ENCODE measurements at places on chromosomes 6 and 20.
A peak's percentile ranks its signal among the peaks of the same experiment; 100 is the strongest.

GRCh38 chr6:150254770-150255169 lies 111.9 kb downstream of the PPP1R14C start:
- peaks cover 12% of the 10 kb centered on the region for H3K36me3 ChIP-seq
- H3K27me3 ChIP-seq = peaks cover 31% of the 10 kb centered on the region
- no peak for DNase-seq
- peaks cover 27% of the 10 kb centered on the region for H3K4me1 ChIP-seq

DNA sequence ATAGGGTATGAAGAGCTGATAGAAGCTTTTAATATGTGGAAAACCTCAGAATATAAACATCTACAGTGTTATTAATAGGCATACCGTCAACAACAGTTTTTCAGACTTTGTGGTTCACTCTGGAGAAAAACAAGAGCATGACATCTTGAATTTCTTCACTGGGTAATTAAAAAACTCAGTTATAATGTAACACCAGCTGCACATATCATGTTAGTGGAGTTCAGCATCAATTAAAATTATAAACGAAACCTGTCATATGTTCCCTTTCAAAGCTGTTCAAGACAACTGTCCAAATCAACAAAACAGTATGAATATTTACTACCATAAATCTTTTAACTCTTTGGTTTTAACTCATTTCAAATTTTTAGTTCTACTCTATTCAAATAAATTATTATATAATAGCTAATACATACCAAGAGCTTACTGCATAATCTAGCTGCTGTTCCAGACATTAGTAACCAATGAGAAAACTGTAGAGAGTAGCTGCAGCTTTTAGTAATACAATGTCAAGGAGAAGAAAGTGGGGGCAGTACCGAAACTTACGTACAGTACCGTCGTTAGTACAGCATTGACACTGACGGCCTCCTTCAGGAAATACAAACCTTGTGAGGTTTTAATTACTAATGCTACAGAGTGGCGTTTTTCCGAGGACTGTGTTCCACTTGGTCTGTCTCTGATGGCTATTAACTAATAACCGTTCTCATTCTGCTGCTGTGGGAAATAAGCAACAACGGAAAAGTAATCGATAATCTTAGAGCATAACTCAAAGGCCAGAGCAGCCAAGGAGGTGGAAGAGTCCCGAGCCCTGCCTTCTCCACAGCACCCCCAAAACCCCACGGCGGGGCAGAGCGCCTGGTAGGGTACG lies 532 bp upstream of the PM20D2 start:
- H3K4me1 ChIP-seq = peaks cover 15% of the 10 kb centered on the region
- peak overlapping the region; percentile 86 for H3K4me3 ChIP-seq
- peaks cover 37% of the 10 kb centered on the region for H3K27me3 ChIP-seq
- no peak for DNase-seq
- H3K36me3 ChIP-seq = peaks cover 30% of the 10 kb centered on the region

- peaks cover 17% of the 10 kb centered on the region for H3K36me3 ChIP-seq
- no peak for DNase-seq
- peak overlapping the region; percentile 28 for H3K4me3 ChIP-seq
- no peak overlapping the region for H3K27ac ChIP-seq
- H3K4me1 ChIP-seq = peaks cover 23% of the 10 kb centered on the region
These were observed 850 bp upstream of the HECA start for GRCh38 chr6:139134064-139134395.

DNA sequence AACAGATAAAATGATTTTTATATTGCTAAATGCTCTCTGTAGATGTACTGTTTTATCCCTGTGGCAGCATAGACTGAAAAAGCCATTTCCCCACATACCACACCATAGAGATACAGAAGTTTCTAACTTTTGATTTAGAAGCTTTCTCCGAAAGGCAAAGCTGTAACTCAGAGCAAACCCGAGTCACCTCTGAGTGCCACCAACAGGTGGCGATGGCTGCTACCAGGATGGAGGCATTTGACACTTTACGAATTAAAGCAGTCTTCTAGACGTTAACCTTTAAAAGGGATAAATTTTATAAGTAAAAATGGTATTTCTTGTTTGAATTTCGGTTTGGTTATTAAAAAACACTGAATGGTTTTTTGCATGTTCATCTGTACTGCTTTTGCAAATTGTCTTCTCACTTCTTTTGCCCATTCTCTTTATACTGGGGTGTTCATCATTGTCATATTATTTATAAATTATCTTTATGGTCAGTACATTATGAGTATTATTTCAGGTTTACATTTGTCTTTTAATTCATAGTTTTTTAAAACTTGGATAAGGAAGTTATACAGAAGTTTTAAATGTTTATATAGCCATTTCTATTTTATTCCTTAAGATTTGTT lies 201.0 kb upstream of the CEP162 start:
- H3K36me3 ChIP-seq = no peaks in the 10 kb centered on the region
- H3K27ac ChIP-seq = no peak overlapping the region
- H3K27me3 ChIP-seq = peaks cover 15% of the 10 kb centered on the region
- no peak overlapping the region for H3K4me3 ChIP-seq
- DNase-seq = peak; percentile 66
- peaks cover 36% of the 10 kb centered on the region for H3K4me1 ChIP-seq

GRCh38 chr20:43821795-43822194 lies 92.9 kb upstream of the TOX2 start:
- no peak for DNase-seq
- no peaks in the 10 kb centered on the region for H3K4me1 ChIP-seq
- no peak overlapping the region for H3K4me3 ChIP-seq
- H3K27me3 ChIP-seq = peaks cover 20% of the 10 kb centered on the region
- H3K36me3 ChIP-seq = no peaks in the 10 kb centered on the region
- H3K27ac ChIP-seq = no peak overlapping the region

DNA sequence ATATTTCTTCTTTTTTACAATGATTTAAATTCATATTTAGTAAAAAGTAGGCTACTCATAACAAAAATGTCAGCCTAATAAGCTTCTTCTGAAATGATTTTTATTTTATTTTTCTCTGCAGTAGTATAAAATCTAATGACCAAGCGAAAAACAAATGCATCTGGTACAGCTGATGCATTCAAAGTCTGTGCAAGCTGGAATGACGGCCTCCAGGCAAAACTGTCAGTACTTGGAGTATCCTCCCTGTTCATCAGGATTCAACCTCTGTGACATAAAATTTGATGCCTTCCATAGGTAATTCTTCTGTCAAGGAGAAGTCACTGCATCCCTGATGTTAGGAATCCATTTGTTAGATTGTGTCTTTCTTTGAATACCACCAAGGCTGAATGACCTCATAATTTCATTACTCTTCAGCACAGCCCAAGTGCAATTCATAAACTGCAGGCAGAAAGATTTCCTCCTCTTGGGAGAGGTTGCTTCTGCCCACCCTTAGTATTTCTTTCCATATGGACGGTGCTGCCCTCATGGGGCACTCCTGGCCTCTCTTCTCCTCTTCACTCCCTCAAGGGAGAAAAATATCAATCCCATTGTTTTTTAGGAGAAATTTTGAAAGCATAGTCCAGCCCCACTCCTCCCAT lies 146.4 kb upstream of the STXBP5 start:
- H3K36me3 ChIP-seq = no peaks in the 10 kb centered on the region
- H3K27ac ChIP-seq = peak overlapping the region; percentile 44
- H3K27me3 ChIP-seq = no peaks in the 10 kb centered on the region
- no peak for DNase-seq
- H3K4me1 ChIP-seq = no peaks in the 10 kb centered on the region
- no peak overlapping the region for H3K4me3 ChIP-seq

- peaks cover 5% of the 10 kb centered on the region for H3K4me1 ChIP-seq
- no peak for DNase-seq
- H3K27ac ChIP-seq = no peak overlapping the region
- H3K27me3 ChIP-seq = no peaks in the 10 kb centered on the region
- H3K4me3 ChIP-seq = no peak overlapping the region
- peaks cover 7% of the 10 kb centered on the region for H3K36me3 ChIP-seq
These were observed 25.1 kb downstream of the ACOT13 start for GRCh38 chr6:24692003-24692402.

GRCh38 chr6:139109558-139109957 lies 25.3 kb upstream of the HECA start:
- no peak for DNase-seq
- H3K27me3 ChIP-seq = peaks cover 3% of the 10 kb centered on the region
- no peaks in the 10 kb centered on the region for H3K4me1 ChIP-seq
- H3K27ac ChIP-seq = no peak overlapping the region
- H3K4me3 ChIP-seq = no peak overlapping the region
- H3K36me3 ChIP-seq = no peaks in the 10 kb centered on the region

- no peak overlapping the region for H3K27ac ChIP-seq
- peaks cover 13% of the 10 kb centered on the region for H3K27me3 ChIP-seq
- no peaks in the 10 kb centered on the region for H3K36me3 ChIP-seq
- peaks cover 47% of the 10 kb centered on the region for H3K4me1 ChIP-seq
These were observed 167.2 kb downstream of the TTLL2 start for GRCh38 chr6:167492100-167492449.

DNA sequence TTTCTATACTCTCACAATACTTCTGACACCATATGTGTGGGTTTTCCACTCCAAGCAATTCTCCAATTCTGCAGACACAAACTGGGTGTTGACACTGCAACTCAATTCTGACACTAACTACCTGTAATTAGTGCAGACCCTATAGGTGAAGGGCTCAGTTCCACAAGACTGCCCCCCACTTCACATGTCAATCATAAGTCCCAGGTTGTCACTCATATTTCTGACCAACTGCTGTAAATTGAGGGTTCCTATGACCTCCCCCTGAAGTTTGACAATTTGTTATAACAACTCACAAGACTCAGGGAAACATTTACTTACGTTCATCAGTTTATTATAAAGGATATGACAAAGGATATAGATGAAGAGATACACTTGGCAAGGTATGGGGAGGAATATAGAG lies 18.3 kb downstream of the GPX6 start:
- H3K4me3 ChIP-seq = no peak overlapping the region
- peaks cover 8% of the 10 kb centered on the region for H3K27me3 ChIP-seq
- H3K4me1 ChIP-seq = peaks cover 11% of the 10 kb centered on the region

DNA sequence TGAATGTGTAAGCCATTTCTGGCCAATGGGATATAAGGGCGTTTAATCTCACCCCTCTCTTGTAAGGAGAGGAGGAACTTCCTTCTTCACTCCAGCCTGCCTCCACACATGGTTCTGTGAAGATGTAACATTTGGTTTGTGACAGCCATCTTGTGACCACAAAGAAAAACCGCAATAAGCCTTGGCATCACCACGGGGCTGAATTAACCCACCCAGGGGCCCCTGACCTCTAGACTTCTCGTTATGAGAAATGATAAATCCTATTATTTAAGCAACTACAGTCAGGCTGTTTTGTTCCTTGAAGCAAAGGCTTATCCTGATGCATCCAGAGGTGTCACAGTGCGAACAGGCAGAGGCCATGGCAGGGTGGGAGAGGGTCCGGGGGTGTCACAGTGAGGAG lies 139.7 kb downstream of the CDC5L start:
- no peak overlapping the region for H3K27ac ChIP-seq
- DNase-seq = no peak
- H3K4me1 ChIP-seq = peaks cover 48% of the 10 kb centered on the region
- H3K27me3 ChIP-seq = peaks cover 3% of the 10 kb centered on the region

GRCh38 chr20:2151858-2152281 lies 50.2 kb downstream of the STK35 start:
- H3K36me3 ChIP-seq = peaks cover 6% of the 10 kb centered on the region
- no peak for DNase-seq
- H3K4me3 ChIP-seq = no peak overlapping the region
- no peak overlapping the region for H3K27ac ChIP-seq
- peaks cover 6% of the 10 kb centered on the region for H3K27me3 ChIP-seq

GRCh38 chr6:90144928-90145555 lies 151.6 kb downstream of the BACH2 start:
- H3K4me1 ChIP-seq = peaks cover 22% of the 10 kb centered on the region
- no peak overlapping the region for H3K27ac ChIP-seq
- DNase-seq = no peak
- peaks cover 3% of the 10 kb centered on the region for H3K27me3 ChIP-seq
- H3K4me3 ChIP-seq = no peak overlapping the region

GRCh38 chr20:16488616-16489015 lies 84.6 kb downstream of the KIF16B start:
- peaks cover 9% of the 10 kb centered on the region for H3K4me1 ChIP-seq
- DNase-seq = no peak
- H3K27ac ChIP-seq = peak overlapping the region; percentile 41

DNA sequence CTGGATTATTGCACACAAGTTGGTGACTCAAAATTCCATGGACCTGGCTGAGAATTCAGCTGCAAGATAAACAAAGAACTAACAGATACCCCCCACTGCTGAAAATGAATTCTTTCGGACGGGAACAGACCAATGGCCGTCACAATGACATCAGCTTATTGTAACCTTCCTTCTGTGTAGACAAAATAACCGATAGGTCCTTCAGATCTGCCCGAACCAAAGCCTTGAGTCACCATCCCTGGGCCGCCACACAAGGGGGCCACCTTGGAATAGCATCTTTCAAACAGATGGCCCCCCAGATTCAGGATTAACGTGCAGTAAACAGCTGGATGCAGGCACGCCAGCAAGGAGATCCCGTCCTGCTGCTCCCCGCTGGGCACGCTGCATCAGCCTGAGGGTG lies 214.0 kb upstream of the EXOC2 start:
- H3K27me3 ChIP-seq = peaks cover 21% of the 10 kb centered on the region
- H3K36me3 ChIP-seq = no peaks in the 10 kb centered on the region
- DNase-seq = no peak
- H3K4me3 ChIP-seq = no peak overlapping the region
- no peaks in the 10 kb centered on the region for H3K4me1 ChIP-seq

DNA sequence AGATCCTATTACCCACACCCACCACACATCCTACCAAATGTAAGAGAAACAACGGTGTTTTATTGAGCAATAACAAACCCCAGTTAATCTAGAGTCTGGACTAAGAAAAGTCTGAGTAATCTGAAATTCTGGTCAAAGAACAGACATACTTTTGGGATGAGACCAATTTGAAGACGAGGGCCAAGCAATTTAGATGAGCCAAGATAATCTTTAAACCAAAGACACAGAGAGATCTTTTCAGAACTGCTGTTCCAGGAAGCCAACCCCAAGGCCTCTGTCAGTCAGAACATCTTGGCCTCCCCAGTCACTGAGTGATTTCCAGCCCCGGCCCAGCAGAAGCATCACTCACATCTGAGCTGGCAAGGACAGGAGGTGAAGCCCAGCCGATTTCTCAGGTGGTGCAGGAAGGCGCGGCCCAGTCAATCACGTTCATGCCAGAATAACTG lies 118.5 kb upstream of the SYNDIG1 start:
- peaks cover 5% of the 10 kb centered on the region for H3K27me3 ChIP-seq
- no peak overlapping the region for H3K27ac ChIP-seq
- H3K36me3 ChIP-seq = no peaks in the 10 kb centered on the region
- DNase-seq = no peak
- H3K4me1 ChIP-seq = peaks cover 5% of the 10 kb centered on the region

DNA sequence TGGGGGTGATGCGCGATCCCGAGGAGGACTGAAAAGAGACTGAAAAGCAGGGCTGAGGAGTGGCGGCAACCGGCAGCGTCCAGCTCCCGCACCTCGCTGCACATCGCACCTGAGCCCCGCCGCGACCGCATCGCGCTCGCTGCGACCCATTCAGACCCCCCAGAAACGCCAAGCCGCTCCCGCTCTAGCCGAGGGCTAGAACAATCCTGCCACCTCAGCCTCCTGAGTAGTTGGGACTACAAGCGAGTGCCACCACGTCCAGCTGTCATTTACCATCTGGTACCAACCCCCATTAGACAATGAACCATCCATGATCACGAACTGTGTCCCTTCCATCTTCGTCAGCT lies 33.2 kb downstream of the HLA-A start:
- peaks cover 64% of the 10 kb centered on the region for H3K27me3 ChIP-seq
- H3K4me3 ChIP-seq = peak overlapping the region; percentile 83
- no peaks in the 10 kb centered on the region for H3K36me3 ChIP-seq
- peak; percentile 31 for DNase-seq
- H3K27ac ChIP-seq = no peak overlapping the region

All from nephron progenitor cell (in vitro differentiated cells).